ENCODE measurements at places on chromosomes 4 and X.
A peak's percentile ranks its signal among the peaks of the same experiment; 100 is the strongest.

GRCh38 chrX:40581336-40581920 lies 658 bp downstream of the ATP6AP2 start:
- DNase-seq = peak; percentile 24

DNA sequence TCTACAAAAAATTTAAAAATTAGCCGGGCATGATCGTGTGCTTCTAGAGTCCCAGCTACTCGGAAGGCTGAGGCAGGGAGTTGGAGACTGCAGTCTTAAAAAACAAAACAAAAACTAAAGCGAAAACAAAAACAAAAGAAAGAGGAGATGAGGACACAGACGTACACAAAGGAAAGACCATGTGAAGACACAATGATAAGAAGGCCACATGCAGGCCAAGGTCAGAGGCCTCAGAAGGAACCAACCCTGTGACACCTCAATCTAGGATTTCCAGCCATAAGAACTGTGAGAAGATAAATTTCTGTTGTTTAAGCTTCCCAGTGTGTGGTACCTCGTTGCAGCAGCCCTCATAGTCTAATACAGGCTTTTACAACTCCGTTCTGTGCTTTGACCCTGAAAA lies 177.0 kb upstream of the ATP6AP2 start:
- no peak for DNase-seq

DNA sequence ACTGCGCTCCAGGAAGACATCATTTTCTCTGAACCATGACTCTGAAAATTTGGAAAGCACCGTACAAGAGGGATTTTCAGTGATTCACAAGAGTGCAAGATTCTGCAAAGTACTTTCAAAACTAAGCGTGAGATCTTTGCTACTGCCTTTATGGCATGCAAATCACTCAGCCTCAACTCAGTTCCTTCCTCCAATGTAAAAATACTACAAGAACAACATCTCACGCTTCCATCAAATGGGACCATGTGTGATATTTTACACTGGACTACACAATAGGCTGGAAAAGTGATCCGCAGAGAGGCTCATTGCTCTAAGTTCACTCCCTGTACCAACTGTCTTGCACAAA lies 674 bp upstream of the IL15 start:
- no peak for DNase-seq

GRCh38 chr4:1297456-1298325 lies 8.0 kb downstream of the MAEA start:
- no peak for DNase-seq

DNA sequence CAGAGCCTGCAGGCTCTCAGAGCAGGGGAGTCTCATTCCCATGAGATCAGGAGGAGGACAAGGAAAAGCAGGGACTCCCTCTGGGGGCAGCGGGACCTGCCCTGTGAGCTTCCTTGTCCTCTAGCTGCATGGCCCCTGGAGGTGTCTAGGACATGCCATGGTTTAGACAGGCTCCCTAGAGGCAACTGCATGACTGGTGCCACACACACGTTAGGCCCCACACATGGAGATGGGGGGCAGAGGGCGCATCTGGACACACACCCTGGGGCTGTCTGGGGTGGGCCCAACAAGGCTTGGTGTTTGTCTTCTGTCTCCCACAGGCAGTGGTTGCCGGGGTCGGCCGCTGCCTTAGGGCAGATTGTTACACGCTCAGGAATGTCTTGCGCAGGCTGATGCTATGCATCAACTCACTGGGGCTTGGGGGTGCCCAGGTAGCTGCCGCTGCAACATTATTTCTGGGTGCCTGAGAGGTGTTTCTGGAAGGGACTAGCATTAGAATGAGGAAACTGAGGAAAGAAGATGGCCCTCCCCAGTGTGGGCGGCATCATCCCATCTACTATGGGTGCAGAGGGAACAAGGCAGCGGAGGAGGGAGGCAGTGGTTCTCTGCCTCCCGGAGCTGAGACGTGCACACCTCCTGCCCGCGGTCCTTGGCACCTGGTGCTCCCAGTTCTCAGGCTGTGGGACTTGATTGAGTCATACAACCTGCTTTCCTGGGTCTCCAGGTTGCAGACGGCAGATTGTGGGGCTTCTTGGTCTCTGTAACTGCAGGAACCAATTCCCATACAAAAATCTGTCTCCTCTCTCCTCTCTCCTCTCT lies 32.1 kb upstream of the GPR78 start:
- DNase-seq = no peak

- DNase-seq = no peak
These were observed 836 bp downstream of the PRRG1 start for GRCh38 chrX:37350034-37350365.

GRCh38 chrX:130952266-130953043 lies 49.4 kb upstream of the ENOX2 start:
- no peak for DNase-seq

- DNase-seq = no peak
These were observed at the start of gene STOX2 for GRCh38 chr4:183905081-183905592. Gene STOX2 (plus strand): TSS chr4:183905307. CDS start chr4:183906791, 1,484 bp downstream.

DNA sequence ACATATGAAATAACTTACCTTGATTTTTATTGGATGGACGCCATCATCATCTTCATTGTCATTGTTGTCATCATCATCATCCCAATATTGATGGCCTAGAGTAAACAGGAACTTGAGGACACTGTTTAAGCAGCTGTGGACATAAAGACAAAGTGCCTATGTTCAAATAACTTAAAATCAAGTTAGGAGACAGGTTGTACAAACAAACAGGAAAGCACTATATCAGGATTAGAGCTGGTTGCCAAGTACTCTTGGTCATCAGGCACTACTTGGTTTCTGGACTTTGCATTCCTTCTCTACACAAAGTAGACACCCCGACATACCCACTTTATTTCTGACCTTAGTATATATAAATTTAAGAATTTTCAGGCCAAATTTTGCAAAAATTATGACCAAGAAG lies 608.6 kb downstream of the KLHL13 start:
- DNase-seq = no peak

GRCh38 chrX:24025741-24026403 lies 1.1 kb downstream of the KLHL15 start:
- DNase-seq = no peak

- DNase-seq = no peak
These were observed 666.0 kb downstream of the GRID2 start for GRCh38 chr4:92969650-92970379.
